ENCODE measurements at places on chromosomes 13 and 19. TPM values are rescaled to one million over a fixed set of nuclear protein-coding genes. Genes with fewer than 3 reads are reported as not detected.

DNA sequence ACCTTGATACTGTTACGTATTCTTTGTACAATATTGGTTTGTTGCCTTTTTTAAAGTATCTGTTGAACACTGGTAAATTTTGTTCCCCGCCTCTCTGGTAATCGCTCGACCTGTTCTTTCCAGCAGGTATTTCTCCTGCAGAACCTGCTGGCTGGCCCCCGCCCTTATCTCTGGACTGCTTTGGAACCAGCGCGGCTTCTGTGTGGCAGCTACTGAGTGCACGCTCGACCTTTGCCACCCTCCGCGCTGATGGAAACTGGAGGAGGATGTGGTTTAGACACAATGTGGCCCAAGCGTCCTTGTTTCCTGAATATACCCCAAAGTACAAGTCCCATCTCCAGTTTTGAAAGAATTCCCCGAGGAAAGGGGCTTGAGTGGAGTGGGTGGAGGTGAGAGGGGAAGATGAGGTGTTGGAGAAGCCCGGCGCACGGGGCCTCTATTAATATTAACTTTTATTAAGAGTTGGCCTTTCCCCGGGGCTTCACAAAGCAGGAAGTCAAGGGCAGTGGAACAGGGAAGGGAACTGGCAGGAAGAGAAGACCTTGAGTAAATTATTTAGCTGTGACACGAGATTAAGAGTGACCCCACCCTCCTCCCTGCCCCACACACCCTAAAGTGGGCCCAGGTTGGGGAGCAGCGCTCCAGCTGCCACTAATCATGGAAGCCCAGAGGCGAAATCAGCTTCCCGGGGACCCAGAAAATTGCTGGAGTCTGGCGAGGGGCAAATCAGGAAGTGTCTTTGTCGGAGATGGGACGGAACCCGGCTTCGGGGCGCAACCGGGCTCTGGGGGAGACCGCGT is 16.0 kb downstream of the CDX2 start:
- no peaks in the 10 kb centered on the region for H3K4me1 ChIP-seq
- H3K27me3 ChIP-seq, result peaks cover 97% of the 10 kb centered on the region
- H3K36me3 ChIP-seq, result no peaks in the 10 kb centered on the region
- peak overlapping the region; percentile 53 for H3K4me3 ChIP-seq
- peak; percentile 50 for DNase-seq

DNA sequence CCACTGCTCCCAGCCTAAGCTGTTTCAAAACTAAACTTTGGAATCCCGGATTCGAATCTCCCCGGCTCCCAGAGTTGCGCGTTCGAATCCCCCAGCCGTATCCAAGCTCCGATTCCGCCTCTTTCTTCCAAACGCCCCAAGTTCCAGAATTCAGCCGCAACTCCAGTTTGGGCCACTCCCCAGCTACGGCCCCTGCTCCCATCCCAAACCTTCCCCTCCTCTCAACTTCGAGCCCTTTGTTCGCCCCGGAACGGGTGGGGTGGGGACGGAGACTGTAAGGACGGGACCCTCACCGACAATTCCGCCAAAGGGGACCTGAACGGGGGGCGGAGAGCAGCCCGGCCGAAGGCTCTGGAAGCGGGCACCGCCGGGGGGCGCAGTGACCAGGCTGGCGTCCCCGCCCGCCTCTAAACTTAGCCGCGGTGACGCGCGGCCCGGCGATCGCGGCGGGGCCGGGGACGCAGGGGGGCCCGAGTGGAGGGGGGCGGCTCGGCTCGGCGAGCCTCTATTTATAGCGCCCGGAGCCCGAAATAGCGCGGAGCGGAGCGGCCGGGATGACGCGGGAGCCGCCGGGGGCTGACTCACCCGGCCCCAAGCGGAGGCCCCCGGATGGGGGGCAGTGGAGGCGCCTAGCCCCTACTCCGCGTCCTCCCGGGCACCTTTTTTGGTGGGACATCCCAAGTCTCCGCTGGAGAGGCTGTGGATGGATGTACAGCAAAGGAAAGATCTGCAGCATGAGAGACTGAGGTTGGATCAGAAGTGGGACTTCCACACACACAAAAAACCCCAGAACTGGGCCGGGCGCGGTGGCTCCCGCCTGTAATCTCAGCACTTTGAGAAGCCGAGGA is 4.9 kb upstream of the ERCC1 start:
- H3K27ac ChIP-seq, result no peak overlapping the region
- no peaks in the 10 kb centered on the region for H3K27me3 ChIP-seq
- no peaks in the 10 kb centered on the region for H3K4me1 ChIP-seq
- DNase-seq, result peak; percentile 88
- H3K4me3 ChIP-seq, result peak overlapping the region; percentile 80

- no peaks in the 10 kb centered on the region for H3K36me3 ChIP-seq
- no peak overlapping the region for H3K27ac ChIP-seq
- DNase-seq, result no peak
- H3K27me3 ChIP-seq, result peaks cover 24% of the 10 kb centered on the region
- no peaks in the 10 kb centered on the region for H3K4me1 ChIP-seq
- no peak overlapping the region for H3K4me3 ChIP-seq
Measured at GRCh38 chr19:18807861-18808331, 16.8 kb upstream of the COMP start.

DNA sequence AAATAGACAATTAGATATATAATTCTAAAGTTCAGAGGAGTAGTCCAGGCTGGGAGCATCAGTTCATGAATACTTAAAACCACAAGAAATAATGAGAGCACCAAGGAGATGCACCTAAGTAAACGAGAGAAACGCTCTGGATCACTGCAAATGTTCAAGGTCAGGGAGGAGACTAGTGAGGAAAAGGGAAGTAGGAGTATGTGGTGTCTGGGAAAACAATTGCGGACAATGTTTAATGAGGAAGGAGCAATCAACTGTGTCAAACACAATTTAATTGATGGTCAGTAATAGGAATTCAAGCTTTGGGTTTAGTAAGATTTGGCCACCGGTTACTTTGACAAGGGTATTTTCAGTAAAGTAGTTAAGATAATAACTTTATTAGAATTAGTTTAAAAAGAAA is 652.2 kb downstream of the DACH1 start:
- H3K4me3 ChIP-seq, result no peak overlapping the region
- no peaks in the 10 kb centered on the region for H3K4me1 ChIP-seq
- no peak overlapping the region for H3K27ac ChIP-seq
- DNase-seq, result no peak
- H3K36me3 ChIP-seq, result no peaks in the 10 kb centered on the region

Gene PRR20B
- not detected for total RNA-seq

Gene CEACAM5
- not detected for total RNA-seq

Measured in endodermal cell (in vitro differentiated cells).